ENCODE measurements at places on chromosomes 2 and 18. TPM values are rescaled to one million over a fixed set of nuclear protein-coding genes. Genes with fewer than 3 reads are reported as not detected.

SPEG gene
- 111 TPM for total RNA-seq

ANKRD30B gene
- total RNA-seq, result not detected

ELOA2 gene
- total RNA-seq, result not detected

FABP1 gene
- total RNA-seq, result not detected

CHST9 gene
- 7.0 TPM for total RNA-seq

RNF144A gene
- 15.6 TPM for total RNA-seq

NFATC1 gene
- 18.7 TPM for total RNA-seq

ANKRD29 gene
- 9.8 TPM for total RNA-seq

MYO1B gene
- 16.0 TPM for total RNA-seq

KCMF1 gene
- 94.3 TPM for total RNA-seq

DNAJC5G gene
- total RNA-seq, result 2.1 TPM

AKAIN1 gene
- not detected for total RNA-seq

STON1 gene
- total RNA-seq, result 6.7 TPM

SKOR2 gene
- total RNA-seq, result not detected

DNA sequence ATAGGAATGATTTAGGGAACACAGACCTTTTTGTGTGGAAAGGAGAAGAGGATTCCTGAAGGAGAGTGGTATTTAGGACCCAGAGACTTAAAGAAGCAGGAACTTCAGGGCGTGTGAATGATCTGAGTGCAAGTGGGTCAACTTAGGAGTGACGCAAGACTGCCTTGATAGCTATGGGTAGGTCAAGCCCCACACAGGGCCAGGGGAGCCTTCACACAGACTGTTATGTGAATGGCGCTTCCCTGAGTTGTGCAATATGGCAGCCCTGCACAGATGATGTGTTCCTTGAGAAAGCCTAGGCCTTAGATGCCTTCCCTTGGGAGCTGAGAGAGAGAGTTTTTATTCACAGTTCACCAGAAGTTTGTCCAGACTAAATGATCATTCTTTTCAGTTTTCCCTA, 47.1 kb upstream of the IGFBP5 start:
- peak; percentile 57 for DNase-seq

DNA sequence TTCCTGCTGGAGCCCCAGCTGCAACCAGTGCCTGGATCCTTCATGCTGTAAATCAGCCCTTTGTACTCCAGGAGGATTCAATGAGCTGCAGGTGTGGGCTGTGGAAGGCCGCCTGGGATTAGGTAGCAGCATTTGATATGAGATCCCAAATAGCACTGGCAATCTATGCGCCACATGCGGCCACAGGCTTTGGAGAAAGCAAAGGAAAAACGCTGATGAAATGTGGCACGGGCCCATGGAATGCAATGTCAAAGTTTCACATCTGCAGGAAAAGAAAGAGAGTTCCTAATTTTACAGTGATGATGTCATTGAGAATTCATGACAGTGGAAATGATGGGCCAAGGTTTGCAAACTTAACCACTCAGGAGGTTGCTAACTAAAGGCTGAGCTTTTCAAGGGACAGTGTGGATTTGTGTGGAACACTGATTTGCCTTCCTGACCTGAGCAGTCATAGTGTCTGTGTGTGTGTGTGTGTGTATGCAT, 216.4 kb upstream of the OSR1 start:
- DNase-seq, result peak; percentile 61

DNA sequence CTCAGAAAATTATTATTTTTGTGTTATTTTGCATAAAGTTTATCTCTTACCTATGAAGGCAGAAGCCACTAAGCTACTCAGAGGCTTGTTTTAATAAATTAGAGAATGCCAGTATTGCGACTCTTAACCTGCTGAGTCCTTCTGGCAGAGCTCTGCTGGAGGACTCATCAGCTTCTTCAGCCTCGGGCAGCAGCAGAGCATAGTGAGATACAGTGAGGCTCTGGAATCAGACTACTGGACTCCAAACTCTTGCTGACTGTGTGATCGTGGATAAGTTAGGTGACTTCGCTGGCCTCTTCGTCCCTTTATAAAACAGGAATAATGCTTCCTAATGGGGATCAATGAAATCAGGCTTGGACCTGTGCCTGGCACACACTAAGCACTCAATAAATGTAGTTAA, 1.7 kb downstream of the PTRHD1 start:
- DNase-seq, result no peak

- no peak for DNase-seq
Observed at GRCh38 chr2:74041182-74041581, 56.5 kb downstream of the TET3 start.

DNA sequence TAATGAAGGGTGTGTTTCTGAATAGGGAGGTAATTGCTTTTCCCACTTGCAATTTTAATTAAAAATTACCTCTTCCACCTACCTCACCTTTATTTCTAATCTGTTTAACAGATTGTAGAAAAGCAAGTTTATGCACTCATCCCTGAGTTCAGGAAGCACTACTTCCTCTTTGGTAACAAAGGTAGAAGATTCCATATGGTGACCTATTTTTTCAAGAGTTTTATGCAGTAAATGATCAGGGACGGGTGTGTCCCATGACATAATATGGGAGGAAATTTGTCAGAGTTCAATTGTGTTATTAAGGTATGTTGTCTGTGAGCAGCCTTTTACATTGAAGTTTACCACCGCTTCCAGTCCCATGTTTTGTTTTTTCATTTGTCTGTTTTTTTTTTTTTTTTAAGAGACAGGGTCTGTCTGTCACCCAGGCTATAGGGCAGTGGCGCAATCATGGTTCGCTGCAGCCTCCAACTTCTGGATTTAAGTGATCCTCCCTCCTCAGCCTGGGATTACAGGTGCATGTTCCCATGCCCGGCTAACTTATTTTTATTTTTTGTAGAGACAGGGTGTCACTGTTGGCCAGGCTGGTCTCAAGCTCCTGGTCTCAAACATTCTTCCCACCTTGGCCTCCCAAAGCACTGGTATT, 68.2 kb downstream of the ASAP2 start:
- no peak for DNase-seq

DNA sequence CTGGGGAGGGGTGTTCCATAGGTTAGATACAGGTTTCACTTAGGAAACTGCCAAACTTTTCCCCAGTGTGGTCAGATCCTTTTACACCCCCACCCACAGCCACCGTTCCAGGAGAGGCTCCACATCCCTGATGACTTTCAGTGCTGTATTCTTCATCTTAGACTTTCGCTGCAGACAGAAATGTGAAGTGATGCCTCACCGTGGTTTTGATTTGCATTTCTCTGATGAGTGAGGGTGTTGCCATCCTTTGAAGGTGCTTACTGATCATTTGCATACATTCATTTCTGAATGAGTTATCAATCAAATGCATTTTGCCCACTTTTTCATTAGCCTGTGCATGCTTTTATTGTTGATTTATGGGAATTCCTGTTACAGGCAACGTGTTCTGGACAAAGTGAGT, 14.9 kb downstream of the COPS9 start:
- DNase-seq, result no peak

- DNase-seq, result no peak
Observed at GRCh38 chr2:220227266-220227920, 600.0 kb downstream of the SLC4A3 start.

DNA sequence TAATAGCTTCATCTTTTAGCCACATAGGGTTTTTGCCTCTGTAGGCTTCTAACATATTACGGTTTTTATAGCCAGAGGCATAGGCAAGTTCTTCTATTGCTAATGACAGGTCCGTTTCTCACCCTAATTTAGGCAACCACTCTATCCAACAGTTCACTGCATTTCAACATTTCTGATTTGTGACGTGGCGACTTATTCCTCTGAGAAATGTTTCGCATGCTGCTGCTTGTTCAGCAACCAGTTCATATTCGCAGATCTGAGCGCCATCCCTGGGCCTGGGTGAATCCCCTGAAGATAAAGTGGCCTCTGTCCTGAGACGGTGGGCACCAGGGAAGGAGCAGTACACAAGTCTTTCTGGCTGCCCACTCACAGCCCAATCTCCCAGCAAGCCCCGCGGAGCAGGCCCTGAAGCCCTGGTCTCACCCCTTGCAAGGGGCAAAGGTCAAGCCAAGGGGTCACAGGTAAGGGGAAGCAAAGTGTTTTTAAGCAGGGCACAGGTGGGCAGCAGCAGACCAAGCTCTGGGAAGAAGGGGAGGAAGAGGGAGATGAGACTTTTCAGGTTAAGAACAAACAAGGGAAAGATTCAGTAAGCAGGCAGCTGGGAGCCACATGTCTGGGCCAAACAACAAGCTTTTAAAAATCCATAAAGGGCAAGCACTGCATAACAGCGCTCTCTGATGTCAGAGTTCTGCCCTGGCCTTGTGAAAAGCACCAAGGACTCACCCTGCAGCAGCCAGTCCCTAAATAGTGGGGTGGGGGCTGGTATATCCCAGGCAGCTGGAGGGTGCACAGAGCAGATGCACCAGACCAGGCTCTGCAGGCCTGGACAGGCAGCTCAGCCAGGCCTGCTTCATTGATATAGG, 10.8 kb upstream of the COX7A2L start:
- no peak for DNase-seq

- DNase-seq, result no peak
Observed at GRCh38 chr18:9239720-9240119, 94.9 kb upstream of the TWSG1 start.

- DNase-seq, result no peak
Observed at GRCh38 chr2:143474586-143474985, 345.4 kb downstream of the ARHGAP15 start.

DNA sequence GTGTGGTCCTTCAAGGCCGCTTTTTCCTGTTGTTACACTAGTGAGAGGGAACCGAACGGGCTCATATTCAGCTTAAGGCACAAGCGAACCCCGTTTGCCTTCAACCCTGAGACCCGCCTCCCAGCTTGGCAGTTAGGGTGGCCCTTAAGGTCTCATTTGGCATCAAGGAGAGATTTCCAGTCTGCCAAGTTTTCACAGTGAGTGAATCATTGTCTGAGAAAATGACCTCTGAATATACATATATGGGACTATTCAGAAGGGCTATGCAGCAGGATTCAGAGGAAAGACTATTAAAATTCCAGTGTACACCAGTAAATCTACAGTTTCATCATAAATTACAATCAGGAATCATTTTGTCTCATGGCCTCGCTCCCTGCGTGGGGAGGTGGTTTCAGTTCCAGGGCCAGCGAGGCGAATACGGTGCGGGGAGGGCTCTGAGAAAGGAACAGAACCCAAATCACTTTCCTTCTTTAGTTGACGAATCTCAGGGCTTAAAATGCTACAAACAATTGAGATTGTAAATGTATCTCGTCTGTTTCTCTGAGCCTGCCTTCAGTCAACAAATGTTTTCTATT, 231.4 kb downstream of the FAM210A start:
- no peak for DNase-seq

- no peak for DNase-seq
Observed at GRCh38 chr2:45919711-45920111, 268.2 kb downstream of the PRKCE start.

GRCh38 chr18:39178166-39178565, 1612.6 kb upstream of the CELF4 start:
- no peak for DNase-seq

- no peak for DNase-seq
Observed at GRCh38 chr2:112305132-112305531, 29.7 kb downstream of the ZC3H6 start.

- DNase-seq, result peak; percentile 74
Observed at GRCh38 chr2:109128616-109129355, at the start of gene SH3RF3. Gene SH3RF3, plus strand, starts transcription at chr2:109129205.

- DNase-seq, result no peak
Observed at GRCh38 chr2:167187049-167187727, 298.9 kb downstream of the XIRP2 start.

GRCh38 chr2:131126436-131126835, 21.3 kb downstream of the PLEKHB2 start:
- no peak for DNase-seq

DNA sequence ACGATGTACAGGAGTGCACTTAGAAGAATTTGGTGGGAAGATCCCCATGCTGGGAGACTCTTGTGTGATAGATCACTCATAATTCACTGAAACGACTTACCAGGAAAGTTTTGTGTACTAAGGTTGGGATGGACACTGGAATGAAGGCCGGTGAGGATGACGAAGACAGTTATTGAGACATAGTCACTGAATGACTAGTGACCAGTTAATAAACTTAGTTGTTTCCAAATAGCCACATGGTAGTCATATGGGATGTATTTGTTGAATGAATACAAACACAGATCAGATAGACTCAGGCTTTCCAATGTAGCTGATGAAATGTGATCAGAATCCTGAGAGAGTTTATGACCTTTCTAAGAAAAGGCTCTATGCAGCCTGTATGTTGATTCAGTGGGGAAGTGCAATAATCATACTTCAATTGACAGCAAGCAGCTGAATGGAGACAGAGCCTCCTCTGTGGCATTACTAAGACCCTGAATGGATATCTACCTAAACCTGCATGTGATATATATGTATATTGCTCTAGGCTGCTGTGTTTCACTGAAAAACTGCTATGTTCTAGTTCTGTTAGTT, 20.4 kb downstream of the GDF7 start:
- DNase-seq, result no peak

DNA sequence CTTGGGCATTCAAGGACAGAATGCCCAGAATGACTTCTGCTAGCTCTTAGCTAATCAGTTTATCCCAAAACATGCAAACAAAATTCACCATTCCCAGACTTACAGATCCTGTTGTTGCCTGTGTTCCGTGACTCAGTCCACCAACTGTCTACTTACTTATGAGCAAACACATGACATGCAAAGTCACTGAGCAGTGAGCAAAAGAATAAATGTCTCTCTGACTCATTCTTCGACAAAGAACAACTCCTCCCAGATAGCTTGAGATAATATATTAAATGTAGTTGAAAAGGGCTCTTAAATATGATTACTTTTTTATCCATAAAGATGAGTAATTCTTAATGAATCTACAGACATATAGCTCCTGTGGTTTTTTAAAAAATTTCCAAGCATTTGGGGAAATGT, 9.0 kb upstream of the CREG2 start:
- DNase-seq, result no peak
